A172 (cell line): ENCODE measurements at places on chromosomes 7 and 10.

DNA sequence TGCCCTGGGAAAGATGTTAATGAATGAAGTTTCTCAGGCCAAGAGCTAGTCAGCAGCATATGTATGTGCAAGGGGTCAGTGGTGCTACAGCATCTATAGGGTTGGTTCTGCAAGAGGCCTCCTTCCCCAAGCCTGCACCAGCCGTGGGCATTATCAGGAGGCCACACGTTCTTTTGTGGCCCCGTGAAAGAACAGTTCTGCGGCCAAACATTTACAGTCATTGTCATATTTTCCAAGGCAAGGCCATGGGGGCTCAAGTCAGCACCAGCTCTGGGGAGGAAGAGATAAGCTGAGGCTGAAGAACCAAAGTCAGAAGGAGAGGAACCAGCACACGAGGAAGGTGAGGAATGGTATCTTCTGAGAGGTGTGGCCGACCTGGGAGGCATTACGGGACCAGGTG, 54.4 kb upstream of the TMEM72 start:
- no peak for DNase-seq

DNA sequence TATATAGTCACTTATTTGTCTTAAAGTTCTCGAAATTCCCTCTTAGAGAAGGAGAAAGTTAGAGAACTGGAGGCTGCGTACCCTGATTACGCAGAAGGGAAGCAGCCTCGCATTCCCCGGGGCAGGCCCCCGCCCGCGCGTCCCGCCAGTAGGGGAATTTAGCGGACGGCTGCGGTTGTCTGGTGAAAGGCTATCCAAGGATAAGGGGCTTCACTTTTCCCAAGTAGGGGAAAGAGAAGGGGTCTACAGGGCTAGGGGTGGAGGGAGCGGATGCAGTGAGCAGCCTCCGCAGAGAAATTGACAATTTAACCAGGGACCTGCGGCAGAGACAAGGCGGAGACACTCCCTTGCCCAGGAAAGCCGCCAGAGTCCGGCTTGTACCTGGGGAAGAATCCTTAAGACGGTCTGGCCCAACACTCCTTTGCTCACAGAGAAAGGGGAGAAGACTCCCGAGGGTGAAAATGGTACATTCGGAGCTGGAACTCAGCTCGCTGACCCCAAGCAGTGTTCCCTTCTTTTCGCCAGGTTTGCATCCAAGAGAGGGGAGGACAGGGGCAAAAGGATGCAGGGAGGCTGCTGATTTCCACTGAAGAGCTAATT, 994 bp upstream of the MAGI2 start:
- DNase-seq: no peak

GRCh38 chr10:16986406-16987205, 143.0 kb downstream of the CUBN start:
- peak; percentile 74 for DNase-seq

- DNase-seq: no peak
Measured at GRCh38 chr10:77125231-77125630, 512.4 kb downstream of the KCNMA1 start.

- no peak for DNase-seq
Measured at GRCh38 chr10:73773152-73773879, 8.5 kb upstream of the CHCHD1 start.

DNA sequence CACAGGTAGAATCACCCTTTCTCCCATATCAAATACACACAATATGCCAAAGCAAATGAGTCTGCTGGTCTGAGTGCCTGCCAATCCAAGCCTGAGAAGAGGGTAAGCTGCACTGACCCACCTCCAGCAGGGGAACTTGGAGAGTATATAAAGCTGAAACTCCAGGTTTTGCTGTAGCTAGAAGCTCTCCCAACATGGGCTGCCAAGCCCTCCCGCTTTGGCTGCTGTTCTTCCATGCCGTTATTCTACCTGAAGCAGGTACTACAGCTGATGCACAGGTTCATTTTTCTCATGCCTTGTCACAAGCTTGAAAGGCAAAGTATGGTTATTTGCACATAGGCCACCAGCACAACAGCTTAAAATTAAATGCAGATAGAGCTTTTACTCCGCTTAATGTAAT, 21.5 kb upstream of the C10orf120 start:
- DNase-seq: no peak

- DNase-seq: peak; percentile 96
Measured at GRCh38 chr7:48637382-48637781, 287.0 kb upstream of the CDC14C start.

GRCh38 chr10:5317547-5318107, 47.1 kb upstream of the UCN3 start:
- peak; percentile 95 for DNase-seq

- DNase-seq: no peak
Measured at GRCh38 chr7:142111499-142111898, at the start of gene MGAM2. Gene MGAM2, plus strand, starts transcription at chr7:142111718. Its CDS starts 5,156 bp downstream, at chr7:142116874.

GRCh38 chr7:129615018-129615417, 3.5 kb downstream of the NRF1 start:
- DNase-seq: no peak
